Activated naive CD8-positive, alpha-beta T cell treated with anti-CD3 and anti-CD28 coated beads, Interleukin-2, amount 50 U/mL, for 24 hours (primary cell): ENCODE measurements at places on chromosomes 7 and 10.

GRCh38 chr7:44639671-44640321 is 33.4 kb downstream of the OGDH start:
- no peak for DNase-seq

DNA sequence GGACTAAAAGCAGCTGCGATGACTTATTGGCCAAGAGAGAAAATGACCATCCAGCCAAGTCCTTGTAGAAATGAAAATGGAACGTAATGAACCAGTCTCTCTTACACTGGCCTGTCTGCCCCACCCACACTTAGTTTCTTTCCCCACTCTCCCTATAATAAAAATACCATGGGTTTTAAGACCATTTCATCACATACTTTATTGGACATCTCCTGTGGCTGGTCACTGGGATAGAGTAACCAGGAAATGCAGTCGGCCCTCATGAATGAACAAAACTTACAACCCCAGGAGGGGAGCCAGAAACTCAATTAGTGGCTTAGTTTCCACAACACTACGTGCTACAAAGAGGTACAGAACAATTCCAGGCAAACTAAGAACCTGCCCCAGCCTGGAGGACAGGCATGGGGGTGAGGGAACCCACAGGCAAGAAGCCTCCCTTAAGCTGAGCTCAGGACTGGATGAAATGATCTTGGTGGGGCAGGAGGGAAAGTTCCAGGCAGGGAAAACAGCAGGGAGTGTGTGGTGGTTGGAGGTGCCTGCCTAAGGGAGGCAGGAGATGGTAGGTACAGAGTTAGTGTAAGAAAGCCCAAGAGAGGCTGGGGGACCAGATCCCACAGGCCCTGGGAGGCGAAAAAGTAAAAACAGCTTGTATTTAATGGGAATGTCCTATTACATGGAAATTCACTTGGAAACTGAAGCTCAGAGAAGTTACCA is 29.6 kb downstream of the MKI67 start:
- DNase-seq: no peak

DNA sequence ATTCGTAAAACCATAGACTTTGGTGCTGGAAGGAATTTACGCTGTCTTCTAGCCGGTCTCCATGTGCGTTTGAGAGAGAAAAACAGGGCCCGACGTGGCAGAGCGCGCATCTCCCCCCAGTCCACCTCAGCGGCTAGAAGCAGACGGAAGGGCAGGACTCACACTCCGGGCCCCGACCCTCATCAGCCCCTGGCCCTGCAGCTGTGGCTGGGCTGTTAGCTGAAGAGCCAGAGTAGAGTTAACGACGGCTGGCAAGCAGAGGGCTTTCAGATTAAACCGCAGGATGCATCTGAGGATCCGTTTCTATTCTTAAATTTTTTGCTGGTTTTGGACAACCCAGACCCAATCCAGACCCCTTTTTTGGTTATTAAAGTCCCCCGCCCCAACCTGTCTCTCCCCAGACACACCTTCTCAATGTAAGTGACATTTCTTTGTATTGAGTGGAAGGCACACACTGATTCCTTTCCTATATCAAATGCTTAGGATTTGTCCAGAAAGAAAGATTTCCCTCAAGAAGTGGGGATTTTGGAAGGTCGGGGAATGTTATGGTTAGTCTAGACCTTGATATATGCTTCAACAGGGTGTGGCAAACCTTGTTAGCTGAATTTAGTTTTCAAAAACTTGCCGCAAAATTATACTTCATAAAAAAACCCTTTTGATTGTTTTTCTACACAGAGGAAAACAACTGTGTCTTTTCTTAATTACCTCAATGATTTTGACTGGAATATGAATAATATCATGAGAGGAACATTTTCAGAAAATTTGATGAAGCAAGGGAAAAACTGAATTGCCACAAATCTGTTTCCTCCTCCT is 1.7 kb upstream of the TBX20 start:
- DNase-seq: no peak

GRCh38 chr10:112370424-112370819 is 3.5 kb upstream of the ACSL5 start:
- DNase-seq: no peak

DNA sequence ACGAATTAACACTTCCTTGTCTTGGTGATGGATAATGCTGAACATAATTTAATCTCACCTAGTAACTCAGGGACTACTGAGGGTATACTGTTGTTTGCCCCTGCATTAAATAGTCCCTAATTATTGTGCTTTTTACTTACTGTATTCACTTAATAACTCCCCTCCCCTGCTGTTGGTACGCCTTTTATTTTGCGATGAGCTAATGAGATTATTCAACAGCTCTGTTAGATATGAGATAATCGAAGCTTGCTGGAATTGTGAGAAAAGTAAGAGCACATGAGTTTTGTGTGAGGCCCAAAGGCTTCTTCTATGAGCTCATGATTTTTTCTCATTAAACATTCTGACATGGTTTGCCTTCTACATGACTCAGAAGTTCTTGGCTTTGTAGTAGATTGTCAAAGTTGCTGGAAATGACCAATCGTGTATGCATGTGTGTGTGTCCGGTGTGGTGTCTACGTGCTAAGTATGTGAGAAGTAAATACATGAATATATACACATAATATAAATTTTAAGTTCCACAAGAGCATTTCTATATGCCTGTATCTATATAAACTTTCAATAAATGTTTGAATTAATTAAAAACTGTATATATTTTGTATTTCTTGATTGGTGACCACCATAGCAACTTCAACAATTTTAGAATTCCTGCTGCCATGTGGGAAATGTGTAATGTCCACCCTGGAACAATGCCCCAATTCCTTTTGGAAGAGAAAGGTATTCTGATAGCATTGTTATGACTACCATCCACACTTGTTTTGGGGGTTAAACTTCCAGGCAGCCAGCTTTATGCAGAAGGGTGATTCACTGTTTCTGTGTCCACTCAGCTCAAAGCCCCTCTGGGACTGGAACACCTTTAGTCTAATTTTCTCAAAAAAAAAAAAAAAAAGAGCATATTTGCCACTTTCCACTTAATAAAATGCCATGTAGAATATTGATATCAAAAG is 106.2 kb downstream of the SAMD9 start:
- DNase-seq: no peak
